Stimulated activated CD4-positive, alpha-beta T cell treated with anti-CD3 and anti-CD28 coated beads, TNF-alpha, amount 100 ng/mL, for 24 hours (primary cell): ENCODE measurements at places on chromosomes 7 and 10.

- DNase-seq, result no peak
These were observed 282.3 kb downstream of the TFEC start for GRCh38 chr7:115748123-115748738.

DNA sequence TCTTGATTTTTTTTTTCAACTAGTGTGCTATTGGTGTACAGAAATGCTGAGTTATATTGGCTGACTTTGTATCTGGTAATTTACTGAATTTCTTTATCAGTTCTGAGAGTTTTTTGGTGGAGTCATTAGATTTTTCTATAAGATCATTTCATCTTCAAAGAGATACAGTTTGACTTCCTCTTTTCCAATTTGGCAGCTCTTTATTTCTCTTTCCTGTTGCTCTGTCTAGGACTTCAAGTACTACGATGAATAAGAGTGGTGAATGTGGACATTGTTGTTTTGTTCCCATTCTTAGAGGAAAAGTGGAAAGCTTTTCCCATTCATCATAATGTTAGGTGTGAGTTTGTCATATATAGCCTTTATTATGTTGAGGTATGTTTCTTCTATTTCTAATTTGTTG is 50.2 kb downstream of the LOXL4 start:
- no peak for DNase-seq

DNA sequence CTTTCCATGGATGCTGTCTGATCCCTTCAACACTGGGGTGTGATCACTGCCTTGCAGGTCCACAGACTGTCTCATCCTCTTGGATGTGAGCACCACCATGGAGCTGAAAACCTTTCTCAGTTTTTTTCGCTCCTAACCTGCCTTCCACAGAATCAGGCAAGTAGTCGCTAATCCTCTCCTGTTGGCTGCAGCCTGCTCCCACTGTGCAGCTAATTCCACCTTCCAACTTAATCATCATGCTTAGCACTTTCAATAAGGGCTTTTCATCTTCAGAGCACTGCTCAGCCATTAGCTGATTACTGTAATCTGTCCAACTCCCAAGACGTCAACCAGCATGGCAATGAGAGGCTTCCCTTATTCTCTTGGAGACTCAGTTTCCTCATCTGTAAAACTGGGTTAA is 15.1 kb upstream of the CDH23 start:
- DNase-seq, result no peak

DNA sequence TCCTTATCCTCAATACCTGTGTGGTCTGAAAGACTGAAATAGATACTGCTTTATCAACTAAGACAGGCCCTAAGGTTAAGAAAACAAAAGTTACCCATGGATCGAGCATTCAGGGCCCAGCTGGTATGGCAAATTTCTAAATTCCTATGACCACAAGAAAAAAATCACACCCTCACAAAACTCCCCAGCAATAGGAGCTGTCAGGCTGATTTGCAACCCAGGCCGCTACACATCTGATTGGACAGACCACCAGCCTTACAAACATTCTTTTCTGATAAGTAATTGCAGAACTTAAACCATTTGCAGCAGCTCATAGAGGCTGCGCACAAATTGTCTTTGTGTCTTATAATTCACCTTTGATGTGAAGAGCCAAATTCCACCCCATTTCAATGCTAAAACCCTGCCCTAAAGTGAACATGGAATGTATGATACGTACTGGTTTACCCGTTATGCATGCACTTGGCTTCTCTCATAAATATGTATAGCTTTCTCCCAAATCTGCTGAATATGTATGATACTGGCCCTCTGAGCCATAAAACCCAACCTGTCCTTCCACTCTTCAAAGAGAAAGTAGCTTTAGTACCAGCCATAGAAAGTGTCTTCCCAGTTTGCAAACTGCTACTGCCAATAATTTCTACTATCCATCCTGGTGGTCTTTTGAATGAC is 842.5 kb downstream of the GRID1 start:
- no peak for DNase-seq

- DNase-seq, result no peak
These were observed 448.1 kb downstream of the GATA3 start for GRCh38 chr10:8502573-8502972.

GRCh38 chr10:22222236-22223190 is 4.7 kb upstream of the EBLN1 start:
- no peak for DNase-seq

- peak; percentile 5 for DNase-seq
These were observed 3.8 kb upstream of the DDX50 start for GRCh38 chr10:68897336-68897741.

DNA sequence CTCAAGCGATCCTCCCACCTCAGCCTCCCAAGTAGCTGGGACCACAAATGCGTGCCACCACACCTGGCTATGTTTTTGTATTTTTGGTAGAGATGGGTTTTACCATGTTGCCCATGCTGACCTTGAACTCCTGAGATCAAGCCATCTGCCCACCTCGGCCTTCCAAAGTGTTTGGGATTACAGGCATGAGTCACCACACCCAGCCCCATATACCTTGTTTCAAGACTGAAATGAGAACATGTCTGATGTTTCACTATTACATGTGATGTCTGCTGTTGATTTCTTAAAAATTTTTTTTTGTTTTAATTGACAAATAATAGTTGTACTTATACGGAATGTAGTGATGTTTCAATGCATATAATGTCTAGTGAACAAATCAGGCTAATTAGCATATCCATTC is 14.5 kb downstream of the KLHL7 start:
- no peak for DNase-seq

GRCh38 chr7:15130666-15131541 is 228.4 kb upstream of the DGKB start:
- no peak for DNase-seq

GRCh38 chr7:147240468-147240867 is 1123.9 kb downstream of the CNTNAP2 start:
- DNase-seq, result no peak

- no peak for DNase-seq
These were observed 105.6 kb upstream of the RET start for GRCh38 chr10:42971251-42971599.

GRCh38 chr10:48332871-48333216 is 26.4 kb downstream of the MAPK8 start:
- no peak for DNase-seq

- no peak for DNase-seq
These were observed 70.0 kb downstream of the AMPH start for GRCh38 chr7:38561166-38561565.

- no peak for DNase-seq
These were observed 127.6 kb downstream of the OAT start for GRCh38 chr10:124291001-124291701.

- no peak for DNase-seq
These were observed 14.0 kb upstream of the IFIT1B start for GRCh38 chr10:89363729-89364442.

- no peak for DNase-seq
These were observed 26.5 kb downstream of the GRB10 start for GRCh38 chr7:50756180-50756579.

GRCh38 chr7:45087301-45088145 is 1.2 kb downstream of the NACAD start:
- DNase-seq, result no peak

DNA sequence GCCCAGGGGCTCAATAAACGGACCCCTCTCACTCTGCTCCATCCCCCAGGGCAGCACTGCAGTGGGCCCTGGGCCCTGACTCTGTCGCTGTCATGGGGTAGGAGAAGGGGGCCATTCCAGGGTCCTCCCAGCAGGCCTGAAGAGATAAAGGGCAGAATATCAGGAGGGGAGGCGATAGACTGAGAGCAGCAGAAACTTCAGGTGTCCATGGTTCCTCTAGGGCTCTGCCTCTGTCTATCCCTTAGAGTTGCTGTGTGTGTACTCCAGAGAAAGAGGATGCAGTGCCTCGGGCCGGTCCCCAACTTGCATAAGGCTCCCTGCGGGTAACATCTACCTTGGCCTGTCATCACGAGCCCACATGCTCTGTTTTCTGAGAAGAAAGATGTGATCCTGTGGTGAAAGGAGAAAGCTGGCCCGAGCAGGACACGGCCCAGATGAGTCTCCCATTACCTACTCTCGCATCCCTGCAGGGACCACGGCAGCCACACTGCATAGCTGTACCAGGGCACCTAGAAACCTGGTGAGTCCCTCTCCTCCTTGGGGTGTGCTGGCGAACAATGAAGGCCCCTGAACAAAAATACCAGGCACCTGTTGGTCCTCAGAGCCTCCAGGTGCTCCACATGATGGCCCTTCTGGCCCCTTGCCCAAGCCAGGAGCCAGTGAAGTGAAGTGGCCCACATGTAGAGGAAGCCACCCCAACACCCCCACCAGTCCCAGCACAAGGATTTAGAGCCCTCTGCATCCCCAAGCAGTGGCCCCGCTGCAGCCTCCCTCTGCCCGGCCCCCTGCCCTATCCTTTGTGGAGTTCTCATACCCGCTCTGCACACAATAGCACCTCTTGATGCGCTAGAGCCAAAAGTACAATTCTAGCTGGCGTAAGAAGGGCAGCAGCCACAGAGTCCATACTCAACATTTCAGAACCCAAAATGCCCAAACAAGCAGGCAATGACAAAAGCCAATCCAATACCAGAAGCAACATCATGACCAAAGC is 106.8 kb downstream of the ARHGAP22 start:
- DNase-seq, result no peak

DNA sequence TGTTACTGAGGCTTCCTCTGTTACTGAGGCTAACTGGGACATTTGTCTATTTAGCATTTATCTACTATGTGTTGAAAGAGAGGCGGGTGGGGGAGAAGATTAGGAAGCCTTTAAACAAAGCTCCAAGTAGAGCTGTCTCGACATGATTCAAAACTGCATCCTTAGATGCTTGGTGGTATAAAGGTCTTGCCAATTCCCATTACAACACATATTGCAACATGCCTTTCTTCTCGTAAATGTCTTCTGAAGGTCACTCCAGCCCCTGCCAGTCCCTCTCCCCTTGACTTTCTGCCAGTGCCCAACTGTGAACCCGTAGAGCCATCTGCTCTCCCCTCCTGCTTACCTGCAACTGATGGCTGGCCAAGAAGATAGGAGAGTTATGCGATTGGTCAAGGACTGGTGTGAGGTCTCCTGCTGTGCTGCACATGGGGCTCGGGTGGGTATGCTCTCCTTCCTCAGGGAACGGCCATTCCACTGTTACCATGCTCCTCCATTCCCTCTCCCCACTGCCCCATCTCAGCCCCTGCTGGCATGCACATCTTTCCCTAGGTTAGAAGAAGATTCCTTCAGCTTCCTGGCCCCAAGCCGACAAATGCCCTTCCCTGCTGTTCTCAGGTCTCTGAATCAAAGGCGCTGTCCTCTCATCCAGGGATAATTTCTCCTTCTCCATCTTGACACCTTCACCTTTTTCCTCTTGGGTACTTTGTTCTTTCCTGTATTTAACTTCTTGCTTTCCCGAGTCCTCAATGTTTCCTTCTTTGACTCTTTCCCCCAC is 43.6 kb upstream of the ZNF32 start:
- no peak for DNase-seq

GRCh38 chr7:4823441-4824119 is 38.2 kb downstream of the PAPOLB start:
- DNase-seq, result no peak

GRCh38 chr10:24759672-24760071 is 36.0 kb upstream of the ARHGAP21 start:
- no peak for DNase-seq

DNA sequence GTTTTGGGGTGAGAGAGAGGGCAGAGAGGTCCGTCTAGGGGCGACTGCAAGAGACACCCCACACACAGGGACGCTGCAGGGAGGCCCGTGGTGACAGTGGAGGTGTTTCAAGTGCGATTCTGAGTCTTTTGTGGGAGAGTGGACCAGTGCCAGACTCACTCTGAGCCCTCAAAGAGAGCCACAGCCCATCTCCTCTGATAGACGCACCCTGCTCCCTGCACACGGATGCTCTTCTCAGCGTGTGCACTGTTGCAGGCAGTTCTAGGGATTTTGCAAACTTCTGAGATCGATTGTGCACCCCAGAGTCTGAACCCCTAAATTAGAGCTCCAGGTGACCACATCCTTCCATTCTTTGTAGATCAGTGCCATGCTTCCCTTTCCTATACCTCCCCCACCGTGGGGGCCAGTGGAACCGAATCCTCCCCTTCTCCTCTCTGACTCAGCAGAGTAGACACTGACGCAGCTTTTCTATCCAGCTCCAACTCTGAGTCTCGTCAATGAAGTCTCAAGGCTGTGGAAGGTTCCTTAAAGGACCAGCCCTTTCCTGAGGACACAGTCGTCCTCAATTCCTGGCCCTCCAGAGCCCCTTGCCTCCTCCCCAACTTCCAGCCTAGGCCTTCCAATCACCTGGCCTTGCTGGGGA is 83.8 kb downstream of the TMEM130 start:
- no peak for DNase-seq

GRCh38 chr7:1578513-1578912 is 8.7 kb upstream of the PSMG3 start:
- DNase-seq, result no peak

GRCh38 chr10:34107626-34108516 is 707.2 kb downstream of the PARD3 start:
- DNase-seq, result no peak

DNA sequence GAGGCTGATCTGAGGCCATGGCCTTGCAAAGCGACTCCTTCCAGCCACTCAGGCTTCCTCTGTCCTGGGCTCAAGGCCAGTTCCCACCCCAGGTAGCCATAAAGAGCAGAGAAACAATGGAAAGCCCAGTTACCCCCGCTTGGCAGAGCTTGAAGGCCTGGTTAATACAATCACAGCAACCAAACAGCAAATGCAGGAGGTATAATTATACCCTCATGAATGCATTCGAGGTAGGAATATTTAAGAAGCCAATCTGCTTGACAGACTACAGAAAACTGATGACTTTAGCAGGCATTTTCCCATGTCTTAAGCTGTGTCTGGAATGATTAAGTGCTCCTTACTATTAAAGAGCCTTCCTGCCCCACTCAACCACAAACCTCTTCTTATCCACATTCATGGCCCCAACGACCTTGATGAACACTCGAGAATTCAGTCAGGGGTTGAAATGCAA is 114.1 kb upstream of the MACROH2A2 start:
- DNase-seq, result no peak

GRCh38 chr10:80144067-80144695 is 11.7 kb downstream of the PLAC9 start:
- DNase-seq, result peak; percentile 35

GRCh38 chr7:117837841-117838240 is 35.4 kb downstream of the CTTNBP2 start:
- no peak for DNase-seq

DNA sequence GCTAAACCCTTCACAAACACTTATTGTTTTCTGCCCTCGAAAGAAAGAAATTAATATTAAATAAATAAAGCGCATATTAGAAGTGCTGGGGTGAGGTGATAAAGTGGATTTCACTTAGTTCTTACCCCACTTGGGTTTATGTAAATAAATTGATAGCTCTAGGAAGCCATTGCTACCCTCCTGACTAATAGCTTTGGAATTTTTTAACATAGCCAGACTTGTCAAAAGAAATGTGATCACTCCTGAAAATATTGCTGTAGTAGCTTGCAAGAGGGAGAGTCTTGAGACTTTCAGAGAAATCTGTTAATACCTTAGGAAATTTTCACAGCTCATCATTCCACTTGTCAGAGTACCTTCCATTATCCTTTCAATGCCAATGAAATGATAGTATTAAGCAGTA is 7.6 kb downstream of the ARL5B start:
- no peak for DNase-seq

DNA sequence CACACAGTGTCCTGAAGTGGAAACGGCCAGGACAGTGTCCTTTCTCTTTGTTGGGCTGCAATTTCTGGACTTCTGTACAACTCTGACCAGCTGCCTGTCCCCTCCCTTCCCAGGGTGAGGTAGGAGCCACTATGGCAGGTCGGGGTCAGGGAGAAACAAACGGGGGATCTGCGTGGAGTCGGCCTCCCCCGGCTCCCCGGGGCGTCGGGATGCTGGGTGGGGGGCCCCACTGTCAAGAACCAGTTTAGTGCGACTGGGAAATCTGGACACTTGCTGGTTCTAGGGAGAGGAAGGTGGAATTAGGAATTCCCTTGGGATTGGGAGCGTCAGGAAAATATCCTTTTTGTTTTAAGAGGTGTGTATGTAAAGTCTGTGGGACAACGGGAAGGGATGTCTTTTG is 567 bp downstream of the SYCE1 start:
- DNase-seq, result no peak
